ENCODE measurements at places on chromosomes 4 and X.

DNA sequence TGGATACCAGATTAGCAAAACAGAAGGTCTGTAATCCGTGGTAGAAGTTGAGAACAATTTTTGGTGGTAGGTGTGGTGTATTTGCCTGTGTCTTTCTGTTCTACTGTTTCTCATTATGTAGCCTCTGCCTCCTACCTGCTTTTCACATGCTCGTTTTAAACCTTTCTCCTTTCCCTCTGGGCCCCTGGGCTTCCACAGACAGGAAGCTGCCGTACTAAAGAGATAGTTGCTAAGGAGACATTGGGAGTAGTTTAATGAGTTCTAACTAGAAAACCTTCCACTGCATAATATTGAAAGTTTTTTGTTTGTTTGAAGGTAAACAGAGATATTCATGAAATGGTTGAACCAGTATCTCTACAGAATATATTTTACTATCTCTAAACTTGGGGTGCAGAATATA, 107.8 kb downstream of the STOX2 start:
- no peak for DNase-seq

GRCh38 chr4:182400790-182401189, 157.6 kb downstream of the TENM3 start:
- DNase-seq, result no peak

- no peak for DNase-seq
Measured at GRCh38 chr4:47899639-47900038, 14.7 kb downstream of the NFXL1 start.

DNA sequence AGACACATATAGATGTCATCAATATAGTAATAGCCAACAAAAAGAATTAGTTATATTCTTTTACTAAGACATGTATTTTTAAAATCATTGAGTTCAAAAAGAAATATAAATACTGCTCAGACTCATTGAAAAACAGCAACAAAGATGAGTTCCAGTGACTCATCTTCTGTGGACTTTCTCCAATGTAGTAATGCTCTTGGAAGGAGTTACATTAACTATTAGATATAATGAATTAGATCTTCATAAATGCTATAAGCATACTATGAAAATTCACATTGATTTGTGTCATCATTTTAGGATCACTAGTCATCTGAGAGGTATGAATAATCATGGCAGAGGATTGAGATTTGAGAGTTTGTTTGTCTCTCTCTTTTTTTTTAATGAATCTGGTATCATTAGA, 547.8 kb upstream of the PCDH7 start:
- DNase-seq, result no peak

Measured in stimulated activated CD4-positive, alpha-beta T cell treated with anti-CD3 and anti-CD28 coated beads, Interleukin-4, amount 100 ng/mL, for 4 hours (primary cell).